ENCODE measurements at places on chromosomes 6 and 20. TPM values are rescaled to one million over a fixed set of nuclear protein-coding genes. Genes with fewer than 3 reads are reported as not detected.

Gene PSMG4
- total RNA-seq: 25.4 TPM

Gene DDX43
- total RNA-seq: 1.3 TPM

Gene CAGE1
- total RNA-seq: 0.44 TPM

Gene NXT1
- 45.1 TPM for total RNA-seq

Gene CST4
- total RNA-seq: not detected

Data from T-cell (primary cell).